Hematopoietic multipotent progenitor cell treated with erythropoietin and hydrocortisone succinate and interleukin-3 and kit ligand, for 15 days (in vitro differentiated cells): ENCODE measurements at places on chromosomes 7 and 10.
A peak's percentile ranks its signal among the peaks of the same experiment; 100 is the strongest.

DNA sequence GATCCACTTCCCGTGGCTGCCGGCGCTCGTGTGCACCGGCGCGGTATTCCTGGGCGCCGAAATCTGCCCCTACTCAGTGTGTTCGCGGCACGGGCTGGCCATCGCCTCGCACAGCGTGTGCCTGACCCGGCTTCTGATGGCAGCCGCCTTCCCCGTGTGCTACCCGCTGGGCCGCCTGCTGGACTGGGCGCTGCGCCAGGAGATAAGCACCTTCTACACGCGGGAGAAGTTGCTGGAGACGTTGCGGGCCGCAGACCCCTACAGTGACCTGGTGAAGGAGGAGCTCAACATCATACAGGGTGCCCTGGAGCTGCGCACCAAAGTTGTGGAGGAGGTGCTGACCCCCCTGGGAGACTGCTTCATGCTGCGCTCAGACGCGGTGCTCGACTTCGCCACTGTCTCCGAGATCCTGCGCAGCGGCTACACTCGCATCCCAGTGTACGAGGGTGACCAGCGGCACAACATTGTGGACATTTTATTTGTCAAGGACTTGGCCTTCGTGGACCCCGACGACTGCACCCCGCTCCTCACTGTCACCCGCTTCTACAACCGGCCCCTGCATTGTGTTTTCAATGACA, 1.3 kb downstream of the CNNM1 start:
- peak; percentile 7 for DNase-seq

DNA sequence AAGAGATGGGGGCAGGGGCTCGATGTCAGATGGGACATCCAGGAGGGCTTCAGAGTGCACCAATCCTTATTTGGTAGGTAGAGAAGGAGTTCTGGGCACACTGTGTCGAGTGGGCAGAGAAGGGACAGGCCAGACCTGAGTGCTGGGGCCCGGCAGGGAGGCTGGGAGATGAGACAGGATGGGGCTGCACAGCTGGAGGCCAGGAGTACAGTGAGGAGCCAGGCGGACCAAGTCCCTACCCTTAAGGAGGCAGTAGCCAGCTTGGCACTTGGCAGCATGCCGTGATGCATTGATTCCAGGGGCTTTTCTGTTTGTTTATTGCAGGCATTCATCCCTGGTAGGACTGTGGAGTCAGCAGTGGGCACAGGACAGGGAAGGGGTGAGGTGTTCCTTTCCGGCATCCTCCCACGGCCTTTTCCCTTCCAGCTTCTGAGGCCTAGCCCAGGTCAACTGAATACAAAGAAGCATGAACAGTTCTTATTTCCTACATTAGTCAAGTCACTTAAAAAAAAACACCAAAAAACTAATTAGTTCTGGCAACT, 168.8 kb upstream of the CDCA7L start:
- no peak for DNase-seq

- no peak for DNase-seq
Measured at GRCh38 chr10:132915411-132915810, 27.0 kb downstream of the CFAP46 start.

- DNase-seq: no peak
Measured at GRCh38 chr10:22427890-22428571, 82.7 kb downstream of the SPAG6 start.

GRCh38 chr10:131797626-131798025, 103.2 kb upstream of the PPP2R2D start:
- DNase-seq: no peak

DNA sequence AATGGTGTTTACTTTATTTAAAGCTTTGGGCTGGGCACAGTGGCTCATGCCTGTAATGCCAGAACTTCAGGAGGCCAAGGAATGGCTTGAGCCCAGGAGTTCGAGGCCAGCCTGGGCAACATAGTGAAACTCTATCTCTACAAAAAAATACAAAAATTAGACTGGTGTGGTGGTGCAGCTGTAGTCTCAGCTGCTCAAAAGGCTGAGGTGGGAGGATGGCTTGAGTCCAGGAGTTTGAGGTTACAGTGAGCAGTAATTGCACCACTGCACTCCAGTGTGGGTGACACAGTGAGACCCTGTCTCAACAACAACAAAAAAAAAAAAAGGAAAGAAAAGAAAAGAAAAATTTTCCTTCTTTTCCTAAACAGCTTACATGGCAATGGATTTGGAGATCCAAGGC, 22.0 kb downstream of the SLC16A9 start:
- DNase-seq: no peak

- no peak for DNase-seq
Measured at GRCh38 chr10:102431452-102432124, 786 bp downstream of the CUEDC2 start.

GRCh38 chr7:73895626-73896025, 34.7 kb downstream of the TMEM270 start:
- DNase-seq: no peak

- peak; percentile 29 for DNase-seq
Measured at GRCh38 chr7:107505997-107506673, 36.3 kb downstream of the GPR22 start.

DNA sequence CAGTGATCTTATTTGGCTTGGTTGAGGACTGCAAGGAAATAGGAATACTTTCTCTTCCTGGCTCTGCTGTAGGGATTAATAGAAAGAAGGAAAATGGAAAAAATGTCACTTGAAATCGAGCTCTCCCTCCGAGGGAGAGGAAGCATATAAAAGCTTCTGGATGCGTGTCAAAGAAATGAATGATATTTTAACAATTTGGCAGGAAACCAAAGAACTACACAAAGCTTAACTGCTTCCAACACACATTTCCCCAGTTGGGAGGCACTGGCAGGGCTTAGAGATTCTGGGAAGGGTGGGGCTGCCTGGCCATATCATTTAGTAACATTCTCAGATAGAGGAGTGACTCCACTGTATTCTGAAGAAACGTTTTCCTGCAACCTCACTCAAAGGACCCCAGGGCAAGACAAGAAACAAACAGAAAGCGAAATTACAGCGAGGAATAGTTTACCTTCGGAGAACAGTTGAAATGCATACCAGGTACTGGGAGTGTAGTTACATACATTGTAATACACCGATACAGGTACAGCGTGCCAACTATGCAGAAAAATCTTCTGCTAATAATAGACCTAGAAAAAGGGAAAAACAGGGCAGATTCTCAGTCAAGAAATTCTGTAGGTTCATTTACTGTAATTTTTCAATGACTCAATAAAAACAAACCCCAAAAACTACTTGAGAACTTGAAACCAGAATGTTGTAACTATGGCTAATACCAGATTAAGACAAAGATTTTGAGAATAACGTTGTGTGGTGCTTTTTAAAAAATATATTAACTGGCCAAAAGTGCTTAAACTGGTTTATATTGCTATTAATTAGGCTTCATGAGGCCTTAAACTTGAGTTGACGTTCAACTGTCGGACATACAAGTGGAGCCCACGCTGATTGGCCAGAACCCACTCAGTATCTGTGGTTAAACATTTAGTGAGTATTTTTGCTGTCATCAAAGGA, 75.7 kb upstream of the ASAH2 start:
- peak; percentile 98 for DNase-seq

DNA sequence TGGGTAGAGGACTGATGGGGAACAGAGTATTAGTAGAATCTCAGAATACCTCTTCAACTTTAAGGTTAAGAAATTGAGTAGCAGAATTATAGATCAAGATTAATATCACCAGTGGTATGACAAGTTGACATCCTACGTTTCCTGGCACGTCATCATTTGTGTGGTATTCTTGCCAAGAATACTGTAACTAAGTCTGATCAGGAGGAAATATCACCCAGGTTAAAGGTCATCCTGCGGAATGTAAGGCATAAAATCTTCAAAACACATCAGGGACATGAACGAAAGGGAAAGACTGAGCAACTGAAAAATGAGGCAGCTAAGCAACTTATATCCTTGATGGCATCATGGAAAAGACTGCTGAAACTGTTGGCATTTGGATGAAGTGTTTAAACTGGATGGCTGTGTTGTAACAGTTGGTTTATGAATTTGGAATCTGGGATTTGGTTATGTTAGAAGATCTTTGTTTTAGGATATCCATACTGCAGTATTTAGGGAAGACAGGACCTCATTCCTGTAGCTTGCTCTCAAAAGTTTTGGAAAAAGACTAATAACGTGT, 86.1 kb downstream of the TRIM24 start:
- no peak for DNase-seq

- DNase-seq: no peak
Measured at GRCh38 chr7:44695756-44696155, 52.9 kb upstream of the ZMIZ2 start.

DNA sequence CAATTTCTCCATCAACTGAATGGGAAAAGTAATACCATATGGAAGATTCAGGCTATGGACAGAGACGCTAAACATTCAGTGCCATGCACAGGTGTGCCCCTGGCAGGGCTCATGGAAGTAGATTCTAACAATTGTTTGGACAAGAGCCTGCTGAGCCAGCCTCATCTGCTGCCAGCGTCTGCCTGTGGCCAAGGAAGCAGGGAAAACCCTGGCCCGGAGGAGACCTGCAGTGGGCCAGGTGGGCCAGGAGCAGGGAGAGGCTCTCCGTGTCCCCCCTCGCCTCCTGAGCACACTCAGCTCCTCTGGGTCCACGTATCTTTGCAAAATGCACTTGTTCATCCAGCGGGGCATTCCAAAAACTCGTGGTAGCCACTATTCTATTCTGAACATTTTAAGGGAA, 130.1 kb downstream of the TCERG1L start:
- DNase-seq: no peak

GRCh38 chr7:11290863-11291262, 317.2 kb downstream of the PHF14 start:
- DNase-seq: no peak

DNA sequence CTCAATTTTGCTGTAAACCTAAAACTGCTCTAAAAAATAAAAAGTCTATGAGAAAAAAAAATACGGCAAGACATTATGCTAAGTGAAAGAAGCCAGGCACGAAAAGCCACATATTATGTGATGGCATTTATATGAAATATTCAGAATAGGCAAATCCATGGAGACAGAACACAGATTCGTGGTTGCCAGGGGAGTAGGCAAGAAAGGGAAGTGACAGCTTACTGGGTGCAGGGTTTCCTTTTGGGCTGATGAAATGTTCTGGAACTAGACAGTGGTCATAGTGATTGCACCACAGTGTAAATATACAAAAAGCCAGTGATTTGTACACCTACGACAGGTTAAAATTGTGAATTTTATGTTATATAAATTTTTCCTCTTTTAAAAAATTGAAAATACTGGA, 41.3 kb upstream of the GLI3 start:
- no peak for DNase-seq
